ENCODE measurements at places on chromosomes 13 and 19.
A peak's percentile ranks its signal among the peaks of the same experiment; 100 is the strongest.

DNA sequence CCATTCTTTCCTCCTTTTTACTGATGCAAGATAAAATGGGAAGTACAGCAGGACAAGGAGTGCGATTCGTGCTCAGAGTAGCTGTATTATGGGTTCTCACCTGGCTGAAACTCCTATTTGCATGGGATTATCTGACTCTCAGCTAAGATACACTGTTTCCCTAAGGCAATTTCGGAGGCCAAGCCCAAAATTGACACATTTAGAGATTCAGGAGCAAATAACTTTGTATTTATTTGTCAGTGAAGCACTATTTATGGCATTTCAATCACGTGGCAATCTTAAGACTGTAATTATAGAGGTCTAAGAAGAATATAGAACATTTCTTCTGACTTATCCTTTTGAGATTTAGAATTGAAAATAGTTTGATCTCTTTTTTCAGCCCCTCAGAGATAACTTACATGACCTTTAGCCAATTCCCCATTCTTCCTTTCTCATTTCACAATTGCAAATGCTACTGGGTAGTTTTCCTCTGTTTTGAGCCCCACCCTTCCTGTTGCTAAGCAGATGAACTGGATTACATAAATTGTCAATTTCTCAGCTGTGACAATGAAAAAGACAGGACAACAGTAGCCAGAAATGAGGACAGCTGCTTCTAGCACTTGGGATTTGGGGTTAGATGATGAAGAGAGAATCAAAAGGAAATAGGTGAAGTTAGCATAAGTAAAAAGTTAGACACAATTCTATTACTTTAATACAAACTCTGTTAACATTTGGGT, 122.7 kb upstream of the FRY start:
- no peaks in the 10 kb centered on the region for H3K27me3 ChIP-seq
- no peaks in the 10 kb centered on the region for H3K36me3 ChIP-seq
- no peaks in the 10 kb centered on the region for H3K4me1 ChIP-seq
- H3K27ac ChIP-seq: no peak overlapping the region
- H3K4me3 ChIP-seq: no peak overlapping the region
- DNase-seq: no peak

GRCh38 chr19:55460670-55461258, 678 bp downstream of the ISOC2 start:
- no peak overlapping the region for H3K27ac ChIP-seq
- H3K27me3 ChIP-seq: peaks cover 28% of the 10 kb centered on the region
- no peaks in the 10 kb centered on the region for H3K36me3 ChIP-seq
- peak; percentile 75 for DNase-seq
- peak overlapping the region; percentile 91 for H3K4me3 ChIP-seq

DNA sequence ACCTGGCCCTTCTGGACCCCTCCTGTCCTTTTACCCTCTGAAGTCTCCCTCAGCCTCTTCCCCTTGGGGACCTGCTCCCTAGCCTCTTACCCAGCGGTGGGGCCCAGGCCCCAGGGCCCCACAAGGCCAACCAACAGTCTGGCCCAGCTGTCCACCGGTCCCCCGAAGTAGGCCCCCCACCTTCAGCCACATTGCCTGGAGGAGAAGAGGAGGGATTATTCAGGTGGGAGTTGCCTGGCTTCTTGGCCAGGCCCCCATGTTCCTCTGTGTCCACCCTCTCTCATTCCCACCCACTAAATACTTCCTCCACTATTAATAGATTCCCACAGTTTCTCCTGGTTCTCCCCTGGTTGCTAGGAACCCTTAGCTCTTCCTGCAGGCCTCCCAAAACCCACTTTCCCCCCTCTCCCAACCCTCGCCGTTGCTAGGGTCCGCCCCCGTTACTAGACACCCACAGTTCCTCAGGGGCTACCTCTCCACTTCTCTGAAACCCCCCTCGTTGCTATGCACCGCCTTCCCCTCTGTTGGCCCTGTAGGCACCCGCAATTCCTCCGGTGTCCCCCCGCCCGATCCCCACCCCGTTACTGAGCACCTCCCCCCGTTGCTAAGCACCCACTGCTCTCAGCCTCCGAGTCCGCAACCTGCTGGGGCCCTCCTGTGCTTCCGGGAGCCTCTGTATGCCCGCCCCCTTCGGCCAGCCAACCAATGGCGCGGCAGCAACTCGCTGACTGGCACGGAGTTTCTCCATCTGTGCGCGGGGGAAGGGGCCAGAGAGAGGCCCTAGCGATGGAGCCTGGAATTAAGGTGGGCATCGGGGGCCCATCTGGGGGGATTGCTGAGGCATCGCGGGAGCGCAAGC, 2.0 kb downstream of the COQ8B start:
- H3K4me3 ChIP-seq: peak overlapping the region; percentile 66
- peaks cover 33% of the 10 kb centered on the region for H3K36me3 ChIP-seq
- DNase-seq: peak; percentile 91
- H3K27me3 ChIP-seq: no peaks in the 10 kb centered on the region

GRCh38 chr13:82634946-82635345, 1247.3 kb downstream of the SLITRK1 start:
- H3K27me3 ChIP-seq: no peaks in the 10 kb centered on the region
- H3K4me3 ChIP-seq: no peak overlapping the region
- no peaks in the 10 kb centered on the region for H3K4me1 ChIP-seq
- no peak for DNase-seq
- H3K27ac ChIP-seq: no peak overlapping the region

GRCh38 chr19:32201636-32202051, 143.8 kb upstream of the ZNF507 start:
- DNase-seq: no peak
- H3K4me3 ChIP-seq: no peak overlapping the region
- H3K27ac ChIP-seq: no peak overlapping the region
- H3K36me3 ChIP-seq: no peaks in the 10 kb centered on the region
- H3K27me3 ChIP-seq: no peaks in the 10 kb centered on the region
- peaks cover 2% of the 10 kb centered on the region for H3K4me1 ChIP-seq

- no peak overlapping the region for H3K4me3 ChIP-seq
- H3K27ac ChIP-seq: no peak overlapping the region
- H3K27me3 ChIP-seq: no peaks in the 10 kb centered on the region
- no peaks in the 10 kb centered on the region for H3K4me1 ChIP-seq
Observed at GRCh38 chr19:17205237-17206140, 9.7 kb upstream of the USE1 start.
